ENCODE measurements at places on chromosomes 2 and 18.

- no peak for DNase-seq
Observed at GRCh38 chr18:6606411-6607085, 123.0 kb upstream of the ARHGAP28 start.

GRCh38 chr2:9740382-9741073 lies 102.7 kb upstream of the TAF1B start:
- DNase-seq, result no peak

- DNase-seq, result no peak
Observed at GRCh38 chr18:27920836-27921235, 256.1 kb downstream of the CDH2 start.

GRCh38 chr2:29650631-29651097 lies 270.7 kb downstream of the ALK start:
- DNase-seq, result no peak

DNA sequence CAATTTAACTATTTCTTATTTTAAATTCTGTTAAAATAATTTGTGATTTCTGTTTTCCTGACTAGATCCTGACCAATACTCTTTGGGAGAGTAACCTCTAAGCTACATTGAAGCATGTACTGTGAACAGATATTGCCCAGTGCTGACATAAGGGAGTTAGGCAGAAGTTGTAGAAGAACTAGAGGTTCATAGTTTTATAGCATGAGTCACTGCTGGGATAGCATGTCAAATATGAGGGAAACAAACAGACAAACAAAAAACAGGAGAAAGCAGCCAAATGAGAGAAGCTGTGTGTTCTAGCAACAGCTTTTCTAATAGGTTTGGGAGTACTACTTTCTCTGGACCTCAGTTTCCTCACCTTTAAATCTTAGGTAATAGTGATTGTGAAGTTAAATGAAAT lies 72.4 kb downstream of the CERS6 start:
- DNase-seq, result no peak

DNA sequence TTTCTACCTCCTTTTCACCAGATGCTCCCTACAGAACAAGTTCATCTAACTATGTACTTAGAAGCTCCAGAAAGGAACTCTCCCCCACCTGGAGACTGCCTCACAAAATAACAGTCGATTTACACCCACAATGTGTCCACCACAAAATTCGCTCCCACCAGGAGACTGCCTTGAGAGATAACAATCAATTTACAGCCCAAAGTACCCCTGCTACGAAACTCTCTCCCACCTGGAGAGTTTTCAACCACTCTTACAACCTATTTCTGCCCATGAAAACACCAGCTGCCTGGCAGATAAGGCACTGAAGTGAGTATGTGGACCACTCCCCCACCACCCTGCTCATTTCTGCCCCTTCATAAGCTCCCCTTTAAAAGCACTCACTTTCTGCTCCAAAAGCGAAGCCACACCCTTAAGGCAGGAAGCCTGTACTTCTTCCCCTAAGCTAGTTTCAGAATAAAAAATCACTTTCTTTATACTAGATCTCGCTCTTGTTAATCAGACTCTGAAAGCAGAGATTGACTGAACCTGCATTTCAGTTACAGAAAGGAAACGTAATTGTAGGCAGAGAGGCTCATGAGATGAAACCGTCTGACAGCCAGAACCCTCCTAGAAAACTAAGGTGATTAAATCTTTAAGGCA lies 94.4 kb upstream of the RBBP8 start:
- no peak for DNase-seq

GRCh38 chr2:215736653-215737290 lies 276.6 kb downstream of the MREG start:
- DNase-seq, result no peak

DNA sequence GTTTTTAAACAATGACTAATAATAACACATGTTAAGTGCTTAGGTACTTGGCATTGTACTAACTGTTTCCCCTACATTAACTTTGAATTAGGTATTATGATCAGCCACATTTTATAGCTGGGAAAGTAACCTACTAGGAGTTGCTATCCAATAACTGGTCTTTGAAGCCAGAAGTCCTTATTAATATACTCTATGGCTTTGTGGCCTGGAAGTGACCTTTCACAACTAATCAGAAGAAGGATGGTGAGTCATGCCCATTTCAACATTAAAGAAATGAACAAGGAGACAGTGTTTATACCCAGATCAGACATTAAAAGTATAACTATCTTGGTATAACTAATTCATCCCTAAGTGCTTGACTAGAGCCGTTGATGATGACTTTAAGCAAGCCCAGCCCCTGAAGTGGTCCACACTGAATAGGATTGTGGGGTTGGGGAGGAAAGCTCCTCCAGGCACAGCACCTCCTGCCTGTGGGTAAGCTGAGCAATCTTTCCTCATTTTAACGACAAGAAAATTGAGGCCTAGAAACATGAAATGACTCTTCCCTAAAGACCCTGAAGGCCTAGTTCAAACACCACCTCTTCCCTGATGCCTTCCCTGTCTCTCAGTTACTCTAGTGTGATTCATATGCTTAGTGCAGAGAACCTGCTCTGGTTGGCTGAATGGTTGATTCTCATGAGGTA lies 71.6 kb upstream of the RFX8 start:
- no peak for DNase-seq

DNA sequence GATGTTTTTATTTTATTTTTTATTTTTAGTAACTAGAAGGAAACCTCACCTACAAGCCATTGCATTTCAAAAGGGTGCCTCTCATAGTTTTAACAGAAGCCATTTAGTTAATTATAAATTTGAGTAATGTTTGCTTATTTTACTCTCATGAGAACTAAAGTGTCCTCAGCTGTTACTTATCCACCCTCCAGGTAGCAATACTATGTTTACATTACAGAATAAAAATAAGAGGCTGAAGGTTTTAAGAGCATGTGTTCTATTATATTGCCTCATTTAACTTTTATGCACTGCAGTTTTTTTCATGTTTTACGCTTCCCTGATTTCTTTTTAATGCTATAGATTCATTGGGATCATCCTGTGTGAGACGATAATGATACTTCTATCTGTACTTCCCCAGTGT lies 235.5 kb downstream of the THSD7B start:
- DNase-seq, result no peak

DNA sequence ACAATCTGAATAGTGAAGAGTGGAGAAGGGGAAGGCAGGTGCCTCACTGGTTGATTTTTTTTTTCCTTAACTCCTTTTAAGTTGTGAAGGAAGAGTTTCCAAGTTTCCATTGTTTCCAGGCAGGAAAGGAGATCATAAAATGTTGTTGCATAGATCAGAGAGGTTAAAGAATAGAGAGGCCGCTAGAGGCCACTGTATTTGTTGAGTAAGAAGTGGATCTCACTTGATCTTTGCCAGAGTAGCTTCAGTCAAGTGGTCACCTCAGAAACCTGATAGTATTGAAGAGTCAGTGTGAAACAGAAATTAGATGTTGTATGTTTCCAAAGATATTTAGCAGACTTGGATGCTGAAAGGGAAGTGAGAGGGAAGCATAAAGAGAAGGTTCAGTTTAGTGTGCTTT lies 17.6 kb downstream of the CTNNA2 start:
- DNase-seq, result no peak

DNA sequence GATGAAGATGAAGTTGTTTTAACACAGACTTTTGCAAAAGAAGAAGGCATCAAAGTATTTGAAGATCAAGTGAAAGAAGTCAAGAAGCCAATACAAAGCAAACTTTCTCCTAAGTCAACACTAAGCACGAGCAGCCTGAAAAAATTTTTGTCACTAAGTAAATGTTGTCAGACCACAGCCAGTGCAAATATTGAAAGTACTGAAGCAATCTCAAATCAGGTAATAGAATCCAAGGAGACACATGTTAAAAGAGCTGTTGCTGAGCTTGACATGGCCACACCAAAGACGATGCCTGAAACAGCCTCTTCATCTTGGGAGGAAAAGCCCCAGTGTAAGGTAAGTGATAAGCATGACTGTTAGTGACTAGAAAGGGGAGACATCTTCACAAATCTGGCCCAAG lies 75.1 kb downstream of the FSIP2 start:
- DNase-seq, result no peak

DNA sequence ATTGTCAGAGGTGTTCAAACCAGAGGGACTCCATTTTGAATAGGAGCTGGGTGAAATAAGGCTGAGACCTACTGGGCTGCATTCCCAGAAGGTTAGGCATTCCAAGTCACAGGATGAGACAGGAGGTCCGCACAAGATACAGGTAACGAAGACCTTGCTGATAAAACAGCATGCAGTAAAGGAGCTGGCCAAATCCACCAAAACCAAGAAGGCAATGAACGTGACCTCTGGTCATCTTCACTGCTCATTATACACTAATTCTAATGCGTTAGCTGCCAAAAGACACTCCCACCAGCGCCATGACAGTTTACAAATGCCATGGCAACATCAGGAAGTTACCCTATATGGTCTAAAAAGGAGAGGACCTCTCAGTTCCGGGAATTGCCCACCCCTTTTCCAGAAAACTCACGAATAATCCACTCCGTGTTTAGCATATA lies 10.6 kb downstream of the SH3YL1 start:
- DNase-seq, result no peak

GRCh38 chr2:98875746-98876145 lies 60.3 kb downstream of the CRACDL start:
- DNase-seq, result no peak

GRCh38 chr2:238260883-238261282 lies 21.0 kb upstream of the HES6 start:
- no peak for DNase-seq

GRCh38 chr2:190183539-190183938 lies 121.0 kb upstream of the MSTN start:
- no peak for DNase-seq

DNA sequence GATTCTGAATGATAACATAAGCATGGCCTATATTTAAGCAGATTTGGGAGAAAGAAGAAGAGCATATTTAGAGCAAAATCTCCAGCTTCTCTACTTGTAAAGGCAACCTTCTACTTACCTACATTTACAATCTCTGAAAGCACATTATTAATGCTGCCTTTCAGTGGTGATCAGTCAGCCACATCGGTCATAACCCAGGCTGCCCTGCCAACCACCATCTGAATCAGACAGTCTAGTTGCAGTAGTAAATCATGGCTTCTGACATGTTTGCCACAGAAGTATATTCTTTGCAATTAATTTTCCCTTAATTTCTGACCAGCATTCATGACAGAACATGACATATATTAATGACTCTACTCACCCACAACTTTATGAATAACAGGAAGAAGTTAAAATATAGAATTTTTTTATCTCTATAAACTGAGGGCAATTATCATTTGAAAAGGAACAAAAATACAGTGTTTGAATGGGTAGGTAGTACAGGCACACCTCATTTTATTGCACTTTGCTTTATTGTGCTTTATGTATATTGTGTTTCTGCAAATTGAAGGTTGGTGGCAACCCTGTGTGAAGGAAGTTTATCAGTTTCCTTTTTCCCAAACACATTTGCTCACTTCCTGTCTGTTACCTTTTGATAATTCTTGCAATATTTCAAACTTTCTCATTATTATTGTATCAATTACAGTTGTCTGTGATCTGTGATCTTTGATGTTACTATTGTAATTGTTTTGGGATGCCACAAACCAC lies 531.6 kb upstream of the CHAC2 start:
- no peak for DNase-seq

DNA sequence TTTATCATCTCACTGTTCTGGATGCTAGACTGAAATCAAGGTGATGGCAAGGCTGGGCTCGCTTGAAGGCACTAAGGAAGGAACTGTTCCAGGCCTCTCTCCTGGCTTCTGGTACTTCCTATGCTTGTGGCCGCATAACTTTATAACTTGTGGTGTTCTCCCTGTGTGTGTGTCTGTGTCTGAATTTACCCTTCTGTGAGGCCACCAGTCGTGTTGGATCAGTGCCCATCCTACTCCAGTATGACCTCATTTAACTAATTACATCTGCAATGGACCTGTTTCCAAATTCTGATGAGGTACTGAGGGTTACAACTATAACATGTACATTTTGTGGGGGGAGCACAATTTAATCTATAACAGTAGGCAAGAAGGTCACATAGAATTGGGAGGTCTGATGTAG lies 41.6 kb downstream of the LYPD6B start:
- DNase-seq, result no peak

- DNase-seq, result no peak
Observed at GRCh38 chr2:188474316-188474715, 182.6 kb downstream of the GULP1 start.

GRCh38 chr2:21656330-21657075 lies 532.7 kb downstream of the TDRD15 start:
- DNase-seq, result no peak

GRCh38 chr2:181077128-181077709 lies 96.8 kb downstream of the UBE2E3 start:
- no peak for DNase-seq

GRCh38 chr2:71510196-71510807 lies 56.9 kb downstream of the DYSF start:
- no peak for DNase-seq

DNA sequence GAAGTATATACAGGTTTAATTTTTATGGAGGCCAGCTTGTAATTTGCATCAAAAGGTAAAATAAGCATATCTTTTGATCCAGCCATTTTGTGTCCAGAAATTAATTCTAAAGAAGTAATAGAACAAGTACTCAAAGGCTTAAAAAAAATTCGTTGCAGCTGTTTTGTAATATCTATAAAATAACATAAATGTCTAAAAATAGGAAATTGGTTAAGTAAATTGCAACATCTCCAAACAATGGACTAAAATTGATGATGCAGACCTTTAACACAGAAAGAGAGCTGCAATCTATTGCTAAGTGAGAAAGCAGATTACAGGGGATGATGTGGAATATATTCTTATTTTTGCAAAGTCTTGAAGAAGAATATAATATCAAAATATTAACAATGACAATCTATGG lies 19.4 kb downstream of the AAK1 start:
- DNase-seq, result no peak

DNA sequence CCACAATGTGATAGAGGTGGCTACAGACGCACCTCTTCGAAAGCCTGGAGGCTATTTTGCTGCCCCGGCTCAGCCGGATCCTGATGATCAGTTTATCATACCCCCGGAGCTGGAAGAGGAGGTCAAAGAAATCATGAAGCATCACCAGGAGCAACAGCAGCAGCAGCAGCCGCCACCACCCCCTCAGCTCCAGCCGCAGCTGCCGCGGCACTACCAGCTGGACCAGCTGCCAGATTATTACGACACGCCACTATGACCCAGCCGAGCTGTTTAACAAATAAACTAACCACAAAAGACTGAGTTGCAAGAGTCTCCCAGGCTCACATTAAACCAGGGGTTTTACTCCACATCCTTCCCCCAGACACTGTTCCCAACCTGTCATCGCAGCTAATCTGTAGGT lies 263.8 kb downstream of the PHLPP1 start:
- no peak for DNase-seq
